ENCODE measurements at places on chromosomes 7 and 10. TPM values are rescaled to one million over a fixed set of nuclear protein-coding genes. Genes with fewer than 3 reads are reported as not detected.

HSPA12A gene
- 16.9 TPM for polyA plus RNA-seq

GPR85 gene
- polyA plus RNA-seq = not detected

HOXA13 gene
- polyA plus RNA-seq = 2.4 TPM

ASZ1 gene
- polyA plus RNA-seq = not detected

HGF gene
- polyA plus RNA-seq = 0.06 TPM

GRB10 gene
- polyA plus RNA-seq = 34.7 TPM

HTR7 gene
- polyA plus RNA-seq = 0.11 TPM

TCF7L2 gene
- 16.5 TPM for polyA plus RNA-seq

JAKMIP3 gene
- polyA plus RNA-seq = 3.1 TPM

Measured in A549 (cell line).